ENCODE measurements at places on chromosomes 2 and 18.

GRCh38 chr2:149814049-149814448, 226.5 kb upstream of the MMADHC start:
- no peak for DNase-seq

GRCh38 chr2:102057502-102058292, 65.9 kb downstream of the IL1R2 start:
- DNase-seq, result no peak

DNA sequence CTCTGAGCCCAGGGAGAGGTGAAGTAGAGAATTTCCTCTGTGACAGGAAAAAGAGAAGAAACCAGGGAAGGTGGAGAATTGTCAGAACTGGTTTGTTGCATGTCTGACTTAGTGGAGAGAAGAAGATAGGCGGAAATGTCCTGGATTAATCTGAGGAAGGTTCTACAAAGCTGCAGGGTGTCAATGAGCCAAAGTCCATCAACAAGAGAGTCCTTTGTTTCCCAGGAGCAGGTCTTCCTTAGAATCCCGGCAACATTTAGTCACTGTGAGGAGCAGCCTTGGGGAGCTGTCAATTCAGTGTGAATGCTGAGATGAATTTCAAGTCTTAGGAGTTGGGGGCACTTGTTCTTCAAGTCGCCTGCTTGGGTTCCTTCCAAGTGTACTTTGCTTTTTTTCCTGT, 88.4 kb upstream of the CELF4 start:
- DNase-seq, result no peak

GRCh38 chr2:101375653-101376052, 11.7 kb downstream of the CREG2 start:
- no peak for DNase-seq

DNA sequence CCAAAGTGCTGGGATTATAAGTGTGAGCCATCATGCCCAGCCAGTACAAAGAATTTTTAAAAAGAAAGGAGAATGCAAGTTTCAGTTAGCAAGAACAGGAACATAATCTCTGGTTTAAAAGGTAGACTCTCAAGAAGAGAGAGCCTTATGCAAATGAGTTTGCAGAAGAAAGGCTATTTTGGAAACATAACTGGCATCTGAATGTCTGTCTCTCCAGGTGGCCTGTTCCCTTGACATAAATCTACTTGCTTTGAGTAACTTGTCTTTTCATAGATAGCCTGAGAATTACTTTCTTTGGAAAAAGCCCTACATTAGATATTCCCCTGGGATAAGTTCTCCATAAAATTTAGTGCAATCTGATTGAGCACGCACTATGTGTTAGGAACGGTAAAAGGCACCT, 109.6 kb downstream of the ICOS start:
- DNase-seq, result no peak

- no peak for DNase-seq
Observed at GRCh38 chr2:85807756-85808155, 54.0 kb downstream of the ATOH8 start.

GRCh38 chr2:39091543-39091942, 29.3 kb downstream of the SOS1 start:
- DNase-seq, result no peak

DNA sequence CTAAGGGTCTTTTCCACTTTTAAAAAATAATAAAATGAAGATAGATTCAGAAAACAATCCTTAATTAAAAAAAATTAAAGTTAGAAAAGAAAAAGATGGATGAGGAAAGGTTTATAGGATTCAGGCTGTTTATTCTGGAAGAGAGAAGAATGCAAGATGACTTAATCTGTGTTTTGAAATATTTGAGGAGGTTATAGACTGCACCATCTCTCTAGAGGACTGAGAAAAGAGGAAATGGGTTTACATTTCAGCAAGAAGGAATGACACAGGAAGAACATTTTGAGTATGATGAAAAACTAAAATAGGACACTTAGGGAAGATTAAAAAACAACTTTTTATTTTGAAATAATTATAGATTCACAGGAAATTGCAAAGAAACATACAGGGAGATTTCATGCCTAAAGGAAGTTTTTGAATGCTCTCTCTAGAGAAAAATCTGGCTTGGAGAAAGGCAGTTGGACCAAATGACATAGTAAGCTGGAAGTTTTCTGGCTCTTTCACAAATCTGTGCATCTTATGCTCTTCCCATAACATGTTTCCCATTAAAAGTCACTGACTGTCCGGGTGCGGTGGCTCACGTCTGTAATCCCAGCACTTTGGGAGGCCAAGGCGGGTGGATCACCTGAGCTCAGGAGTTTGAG, 75.0 kb downstream of the CERS6 start:
- no peak for DNase-seq

GRCh38 chr18:57447154-57447621, 12.0 kb downstream of the ONECUT2 start:
- no peak for DNase-seq

DNA sequence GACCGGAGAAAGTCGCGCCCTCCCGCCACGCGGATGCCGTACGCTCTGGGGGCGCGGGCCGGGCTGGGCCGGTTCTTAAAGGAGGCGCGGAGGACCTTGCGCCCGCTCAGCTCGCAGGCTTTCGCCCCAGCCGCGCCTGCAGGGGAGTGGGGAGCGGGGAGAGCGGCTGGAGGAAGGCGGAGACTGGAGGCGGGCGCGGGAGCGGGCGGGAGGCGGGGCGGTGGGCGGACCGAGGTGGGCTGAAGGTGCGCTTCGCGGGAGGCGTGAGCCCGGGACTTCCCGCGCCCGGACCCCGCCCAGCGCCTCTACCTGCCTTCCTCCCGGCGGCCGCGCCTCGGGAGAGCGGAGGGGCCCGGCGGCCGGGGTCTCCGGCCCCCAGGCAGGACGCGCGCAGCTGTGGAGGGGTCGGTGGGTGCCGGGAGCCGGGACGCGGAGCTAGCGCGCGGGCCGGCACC, at the start of gene ADRA2B:
Gene ADRA2B, minus strand, starts transcription at position 148 of the 455 bp plus-strand sequence. CDS start 422 bp downstream, outside the sequence.
- DNase-seq, result peak; percentile 82

- no peak for DNase-seq
Observed at GRCh38 chr2:207228402-207228801, 62.7 kb upstream of the KLF7 start.

DNA sequence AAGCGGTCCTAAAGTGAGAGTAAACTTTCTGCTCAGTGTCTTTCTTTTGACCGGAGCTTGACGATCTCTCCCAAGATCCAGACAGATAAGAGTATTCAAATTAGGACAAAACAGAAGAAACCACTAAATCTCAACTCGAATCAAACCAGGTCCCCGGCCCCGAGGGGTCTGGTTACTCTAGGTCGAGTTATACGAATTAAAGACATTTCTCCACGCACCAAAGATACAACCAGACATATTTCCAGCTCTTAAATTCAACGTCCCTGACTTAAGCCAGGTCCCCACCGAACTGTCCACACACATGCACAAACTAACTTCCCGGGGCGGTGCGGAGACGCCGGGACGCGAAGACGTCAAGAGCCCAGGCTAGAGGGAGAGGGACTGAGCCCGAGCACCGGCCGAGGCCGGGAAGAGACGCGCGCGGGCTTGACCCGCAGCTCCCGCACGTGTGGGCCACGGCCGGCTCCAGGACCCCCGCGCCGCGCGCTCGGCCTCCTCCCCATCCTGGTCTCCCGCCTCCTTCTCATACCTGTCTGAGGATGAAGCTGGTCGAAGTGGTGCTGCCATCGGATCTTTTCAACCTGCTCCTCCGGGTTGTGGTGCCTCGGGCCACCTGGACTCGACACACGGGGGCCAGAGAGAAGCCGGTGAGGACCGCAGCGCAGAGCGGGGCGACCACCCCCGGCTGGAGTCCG, 896 bp downstream of the CACNB4 start:
- DNase-seq, result peak; percentile 33

DNA sequence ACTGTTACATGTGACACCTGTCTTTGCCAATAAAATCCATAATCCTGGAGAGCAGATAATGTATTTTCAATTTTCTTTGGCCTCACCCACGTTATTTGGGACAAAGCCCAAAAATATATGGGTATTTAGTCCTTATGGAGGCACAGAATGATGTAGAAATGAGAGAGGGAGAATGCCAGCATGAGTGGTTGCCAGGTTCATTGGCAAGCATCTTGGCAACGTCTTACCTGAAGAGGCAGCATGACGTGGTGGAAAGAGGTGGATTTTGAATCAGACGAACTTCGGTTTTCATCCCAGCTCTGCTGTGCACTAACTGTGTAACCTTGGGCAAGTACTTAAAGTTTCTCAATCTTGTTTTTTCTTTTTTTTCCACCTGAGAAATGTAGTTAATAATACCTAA, 969.6 kb upstream of the PIK3C3 start:
- no peak for DNase-seq
